Activated naive CD4-positive, alpha-beta T cell treated with anti-CD3 and anti-CD28 coated beads, Interleukin-2, amount 50 U/mL, for 16 hours (primary cell): ENCODE measurements at places on chromosomes 4 and X.

DNA sequence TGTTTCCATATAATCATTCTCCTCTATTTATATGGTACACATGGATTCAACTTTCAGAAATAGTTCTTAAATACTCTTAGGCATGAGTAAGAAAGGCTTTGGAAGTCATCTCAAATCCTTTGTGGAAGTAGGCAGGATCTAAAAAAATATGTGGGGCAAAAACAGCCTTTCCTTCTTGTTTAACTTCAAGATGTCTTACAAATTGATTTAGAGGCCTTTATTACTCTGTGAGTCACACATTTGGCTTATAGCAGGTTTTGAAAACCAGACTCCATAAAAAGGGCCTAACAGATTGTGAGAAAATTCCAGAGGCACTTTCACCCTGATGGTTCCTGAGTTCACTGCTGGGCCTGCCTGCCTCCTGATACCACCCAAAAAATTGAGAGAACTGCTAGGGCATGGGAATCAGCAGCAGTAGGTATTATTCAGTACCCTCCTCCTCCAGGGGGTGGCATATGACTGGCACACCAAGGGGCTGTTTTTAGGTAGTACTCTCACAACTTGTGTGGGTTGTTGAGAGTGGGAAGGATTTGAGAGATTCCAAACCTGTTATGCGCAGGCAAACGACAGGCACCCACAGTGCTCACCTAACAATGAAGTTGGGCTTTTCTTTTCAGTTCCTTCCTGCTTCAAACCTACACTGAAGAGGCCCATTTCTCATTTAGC, 162.7 kb upstream of the MBNL3 start:
- no peak for DNase-seq

- peak; percentile 53 for DNase-seq
Observed at GRCh38 chrX:129606918-129607317, 47.8 kb downstream of the APLN start.

GRCh38 chr4:124455671-124456070, 256.9 kb downstream of the ANKRD50 start:
- DNase-seq = no peak

GRCh38 chr4:946517-947471, 14.5 kb downstream of the TMEM175 start:
- no peak for DNase-seq

DNA sequence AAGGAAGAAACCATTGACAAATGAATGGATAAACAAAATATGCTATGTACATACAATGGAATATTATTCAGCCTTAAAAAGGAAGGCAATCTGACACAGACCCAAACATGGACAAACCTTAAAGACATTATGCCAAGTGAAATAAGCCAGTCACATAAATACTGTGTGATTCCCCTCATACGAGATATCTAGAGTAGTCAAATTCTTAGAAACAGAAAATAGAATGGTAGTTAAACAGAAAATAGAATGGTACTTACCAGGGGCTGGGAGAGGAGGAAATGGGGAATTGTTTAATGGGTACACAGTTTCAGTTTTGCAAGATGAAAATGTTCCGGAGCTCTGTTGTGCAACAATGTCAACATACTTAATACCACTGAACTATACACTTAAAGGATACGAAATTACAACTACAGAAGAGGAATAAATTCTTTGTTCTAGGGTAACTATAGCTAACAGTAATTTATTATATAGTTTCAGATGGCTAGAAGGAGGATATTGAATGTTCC, 47.8 kb upstream of the DUSP21 start:
- no peak for DNase-seq

- no peak for DNase-seq
Observed at GRCh38 chr4:5478697-5479096, 229.7 kb downstream of the EVC2 start.

DNA sequence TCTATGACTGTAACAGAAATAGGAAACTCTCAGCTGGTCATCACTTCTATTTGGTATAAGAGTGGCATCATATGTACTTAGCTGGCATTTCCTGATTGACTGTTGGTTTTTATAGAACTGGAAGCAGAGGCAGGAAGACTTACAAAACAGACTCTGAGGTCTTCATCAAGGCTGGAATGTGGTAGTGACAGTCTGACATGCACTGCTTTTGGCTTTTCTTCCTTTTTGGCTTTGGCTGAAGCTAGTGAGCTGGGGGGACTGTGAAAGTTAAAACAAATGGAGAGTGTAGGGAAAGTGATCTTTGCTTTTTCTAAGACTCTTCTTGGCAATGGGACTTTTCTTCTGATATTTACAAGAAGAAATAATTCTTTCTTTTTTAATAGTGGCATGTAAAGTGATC, 121.1 kb upstream of the SLC4A4 start:
- no peak for DNase-seq

DNA sequence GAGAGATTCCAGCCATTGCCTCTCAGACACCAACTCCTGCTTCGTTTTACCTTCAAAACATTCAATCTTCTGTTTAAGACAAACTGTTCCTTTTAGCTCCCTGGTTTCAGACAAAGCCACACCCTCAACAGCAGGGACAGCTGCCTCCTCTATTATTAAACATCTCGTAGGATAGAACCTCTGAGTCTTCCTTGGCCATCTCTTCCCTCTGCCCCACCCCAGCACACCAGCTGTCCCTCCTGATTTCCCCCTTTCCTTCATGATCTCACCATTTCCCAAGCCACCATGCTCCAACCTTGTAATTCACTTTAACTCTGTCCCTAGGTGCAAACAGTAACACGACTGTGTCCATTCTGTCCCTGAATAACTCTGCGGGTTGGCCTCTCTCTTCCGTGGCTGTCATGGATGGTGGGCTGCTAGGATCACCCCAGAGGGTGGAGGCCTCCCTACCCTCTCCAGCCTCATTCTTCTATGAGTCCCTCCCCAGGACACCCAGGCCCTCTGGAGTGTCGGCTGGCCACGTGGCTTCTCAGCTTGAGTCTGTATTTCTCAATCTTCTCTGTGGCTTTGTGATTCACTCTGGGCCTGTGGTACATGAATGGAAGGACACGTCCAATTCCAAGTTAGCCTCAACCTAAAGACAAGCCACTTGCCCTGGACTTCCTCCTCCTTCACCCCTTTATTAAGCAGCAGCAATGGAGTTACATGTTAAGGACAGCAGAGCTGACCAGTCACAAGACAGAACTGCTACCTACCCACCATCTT, 349.9 kb downstream of the FBXW7 start:
- DNase-seq = no peak
